Muscle of back (tissue), 13 donors: ENCODE measurements at places on chromosomes 2 and 18.
A peak's percentile ranks its signal among the peaks of the same experiment; 100 is the strongest.

GRCh38 chr2:24809316-24810007 lies 16.2 kb downstream of the CENPO start:
- no peak for DNase-seq

GRCh38 chr2:173720306-173720705 lies 244.9 kb downstream of the SP3 start:
- DNase-seq: peak; percentile 57

- DNase-seq: peak; percentile 52
Measured at GRCh38 chr18:44558767-44559166, 121.9 kb upstream of the SETBP1 start.

- DNase-seq: no peak
Measured at GRCh38 chr18:46705521-46705920, 48.5 kb upstream of the LOXHD1 start.

GRCh38 chr2:144328938-144329337 lies 191.0 kb downstream of the ZEB2 start:
- no peak for DNase-seq

- no peak for DNase-seq
Measured at GRCh38 chr2:175937216-175937615, 64.9 kb downstream of the LNPK start.

- no peak for DNase-seq
Measured at GRCh38 chr2:221255862-221256261, 316.2 kb downstream of the EPHA4 start.

DNA sequence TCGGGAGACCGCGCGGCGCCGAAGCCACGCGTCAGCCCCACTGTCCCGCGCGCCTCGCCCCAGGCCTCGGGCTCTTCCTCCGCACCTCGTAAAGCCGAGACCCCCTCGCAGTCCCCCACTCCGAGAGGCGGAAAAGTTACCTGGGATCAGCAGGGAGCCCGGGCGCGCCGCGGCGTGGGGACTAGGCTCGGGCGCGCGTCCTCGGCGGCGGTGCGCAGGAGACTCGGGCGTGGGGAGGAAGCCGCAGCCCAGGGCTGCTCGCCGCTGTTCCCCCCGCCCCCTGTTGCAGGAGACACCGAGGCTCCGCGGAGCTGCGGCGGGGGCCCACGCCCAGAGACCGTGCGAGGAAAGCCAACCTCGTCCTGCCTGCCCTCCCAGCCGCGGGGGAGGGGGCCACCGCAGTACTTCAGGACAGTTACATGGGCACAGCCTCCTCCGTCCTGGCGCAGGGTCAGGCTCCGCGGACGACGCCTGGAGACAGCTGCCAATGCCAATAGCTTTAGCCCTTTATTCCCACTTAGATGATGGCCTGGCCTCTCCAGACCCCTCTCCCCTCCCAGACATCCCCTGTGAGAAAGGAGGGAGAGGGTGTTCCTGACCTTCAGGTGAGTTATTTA lies at the start of gene EPB41L3:
Gene EPB41L3 (minus strand): TSS at position 225 of the 617 bp plus-strand sequence. CDS start 54,814 bp downstream, outside the sequence.
- DNase-seq: no peak

GRCh38 chr2:86251840-86252266 lies 52.6 kb downstream of the MRPL35 start:
- DNase-seq: no peak

DNA sequence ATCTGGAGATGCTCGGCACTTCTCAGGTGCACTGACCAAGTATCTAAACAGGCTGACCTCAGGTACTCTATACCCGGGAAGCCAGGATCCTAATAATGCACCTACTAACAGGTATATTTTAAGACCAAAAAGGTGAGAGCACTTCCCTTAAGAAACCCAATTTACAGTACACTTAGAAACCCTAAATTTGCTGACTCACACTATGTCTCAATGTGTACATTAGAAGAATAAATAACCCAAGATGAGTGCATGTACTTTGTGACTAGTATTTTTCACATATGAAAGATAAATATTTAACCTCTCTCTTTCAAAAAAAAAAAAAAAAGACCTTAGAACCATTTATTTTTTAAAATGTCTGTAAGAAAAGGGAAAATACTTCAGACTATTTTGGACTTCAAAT lies 118.8 kb downstream of the ZNF516 start:
- DNase-seq: no peak

GRCh38 chr2:58866040-58866439 lies 624.9 kb upstream of the FANCL start:
- DNase-seq: no peak

GRCh38 chr2:6896930-6897759 lies 19.6 kb downstream of the RSAD2 start:
- DNase-seq: peak; percentile 74

GRCh38 chr18:36377626-36378025 lies 80.1 kb downstream of the FHOD3 start:
- no peak for DNase-seq

- no peak for DNase-seq
Measured at GRCh38 chr2:48461721-48462120, 68.2 kb upstream of the STON1 start.

DNA sequence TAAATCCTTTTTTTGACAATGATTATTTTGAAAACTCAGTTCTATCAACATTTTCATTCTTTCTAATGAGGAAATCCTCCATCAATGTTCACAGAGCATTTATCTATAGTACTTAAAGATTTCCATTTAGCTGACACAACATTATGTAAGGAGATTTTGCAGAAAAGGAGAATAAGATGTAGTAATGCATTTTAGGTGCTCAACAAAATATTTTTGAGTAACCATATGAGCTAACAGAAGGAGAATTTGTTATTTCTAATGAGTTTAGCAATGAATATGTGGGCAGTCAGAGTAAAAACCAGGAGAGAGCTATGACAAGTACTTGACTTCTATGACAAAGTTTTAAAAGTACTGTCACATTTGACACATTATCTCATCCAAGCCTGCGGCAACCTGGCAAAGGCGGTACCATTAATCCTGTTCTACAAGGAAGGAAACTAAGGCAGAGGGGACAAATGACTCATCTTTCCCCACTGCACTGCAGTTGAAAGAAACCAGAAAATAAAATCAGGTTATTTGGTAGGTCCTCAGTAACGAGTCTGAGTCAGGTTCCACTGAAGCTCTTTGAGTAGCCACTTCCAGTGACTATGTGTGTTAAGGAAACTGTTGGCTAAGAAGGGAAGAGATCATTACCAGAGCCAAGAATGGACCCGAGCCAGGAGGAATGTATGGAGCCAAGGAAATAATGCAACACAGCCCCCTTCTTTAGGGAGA lies 134.1 kb upstream of the ITGB6 start:
- peak; percentile 83 for DNase-seq

- peak; percentile 16 for DNase-seq
Measured at GRCh38 chr2:200677721-200678532, 92.1 kb downstream of the AOX1 start.

DNA sequence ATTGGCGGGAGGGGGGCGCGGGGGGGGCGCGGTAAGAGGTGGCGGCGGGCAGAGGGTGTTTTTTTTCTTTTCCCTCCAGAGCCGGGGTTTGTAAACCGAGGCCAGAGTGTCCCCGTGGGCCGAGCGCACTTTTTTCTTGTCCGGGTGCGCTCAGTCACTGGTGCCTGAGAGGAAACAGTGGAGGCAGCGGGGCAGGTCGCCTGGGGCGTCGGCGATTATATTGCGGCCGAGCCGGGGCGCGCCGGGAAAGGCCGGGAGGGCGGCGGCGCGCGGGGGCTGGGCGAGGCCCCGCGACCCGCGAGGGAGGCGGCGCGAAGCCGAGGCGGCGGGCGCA lies 275 bp downstream of the HOXD8 start:
- no peak for DNase-seq

- no peak for DNase-seq
Measured at GRCh38 chr18:37261988-37262387, 303.6 kb downstream of the CELF4 start.

- no peak for DNase-seq
Measured at GRCh38 chr2:11292464-11293255, 51.8 kb downstream of the ROCK2 start.

- no peak for DNase-seq
Measured at GRCh38 chr18:74284980-74285355, 6.8 kb downstream of the CYB5A start.

DNA sequence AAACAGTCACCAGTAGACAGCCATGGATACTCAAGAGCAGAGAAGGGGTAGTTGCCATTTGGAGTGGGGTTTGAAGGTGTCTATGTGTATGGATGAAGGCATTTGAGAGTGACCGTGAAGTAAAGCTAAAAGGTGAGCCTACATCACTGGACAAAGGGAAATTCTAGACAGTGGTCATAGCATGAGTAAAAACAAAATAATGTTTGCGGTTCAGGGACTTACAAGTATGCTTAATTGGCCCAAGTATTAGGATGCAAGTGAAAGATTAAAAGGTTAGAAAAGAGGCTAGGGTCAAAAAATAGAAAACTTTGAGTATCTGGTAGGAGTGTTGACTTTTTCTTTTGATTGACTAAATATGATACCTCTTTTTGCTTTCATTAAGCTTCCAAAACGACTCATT lies 238.1 kb upstream of the SLC8A1 start:
- DNase-seq: no peak

- no peak for DNase-seq
Measured at GRCh38 chr2:227161947-227162346, 2.1 kb downstream of the COL4A4 start.

- no peak for DNase-seq
Measured at GRCh38 chr18:3293196-3293951, 31.4 kb downstream of the MYL12B start.

DNA sequence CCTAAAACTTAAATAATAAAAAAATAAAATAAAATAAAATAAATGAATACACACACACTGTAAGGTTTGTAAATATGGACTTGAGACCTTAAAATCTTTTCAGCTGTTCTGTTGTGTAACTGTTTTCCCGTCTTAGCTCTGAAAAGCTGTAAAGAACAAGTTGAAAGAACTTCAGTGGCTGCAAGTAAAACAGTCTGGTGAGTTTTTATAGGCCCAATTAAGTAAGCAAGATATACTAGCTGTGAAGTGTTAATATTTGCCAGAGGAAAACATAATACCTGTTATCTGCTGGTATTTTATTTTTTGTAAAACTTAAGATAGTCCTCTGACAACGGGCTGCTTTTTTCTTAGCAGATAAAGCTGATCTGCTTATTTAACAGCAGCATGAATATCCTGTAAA lies 176.9 kb upstream of the NRP2 start:
- no peak for DNase-seq

GRCh38 chr2:122034777-122035176 lies 279.3 kb downstream of the TSN start:
- DNase-seq: no peak

- DNase-seq: no peak
Measured at GRCh38 chr2:161170377-161170776, 10.1 kb downstream of the TANK start.

GRCh38 chr2:219109471-219109870 lies 48.8 kb upstream of the IHH start:
- no peak for DNase-seq

DNA sequence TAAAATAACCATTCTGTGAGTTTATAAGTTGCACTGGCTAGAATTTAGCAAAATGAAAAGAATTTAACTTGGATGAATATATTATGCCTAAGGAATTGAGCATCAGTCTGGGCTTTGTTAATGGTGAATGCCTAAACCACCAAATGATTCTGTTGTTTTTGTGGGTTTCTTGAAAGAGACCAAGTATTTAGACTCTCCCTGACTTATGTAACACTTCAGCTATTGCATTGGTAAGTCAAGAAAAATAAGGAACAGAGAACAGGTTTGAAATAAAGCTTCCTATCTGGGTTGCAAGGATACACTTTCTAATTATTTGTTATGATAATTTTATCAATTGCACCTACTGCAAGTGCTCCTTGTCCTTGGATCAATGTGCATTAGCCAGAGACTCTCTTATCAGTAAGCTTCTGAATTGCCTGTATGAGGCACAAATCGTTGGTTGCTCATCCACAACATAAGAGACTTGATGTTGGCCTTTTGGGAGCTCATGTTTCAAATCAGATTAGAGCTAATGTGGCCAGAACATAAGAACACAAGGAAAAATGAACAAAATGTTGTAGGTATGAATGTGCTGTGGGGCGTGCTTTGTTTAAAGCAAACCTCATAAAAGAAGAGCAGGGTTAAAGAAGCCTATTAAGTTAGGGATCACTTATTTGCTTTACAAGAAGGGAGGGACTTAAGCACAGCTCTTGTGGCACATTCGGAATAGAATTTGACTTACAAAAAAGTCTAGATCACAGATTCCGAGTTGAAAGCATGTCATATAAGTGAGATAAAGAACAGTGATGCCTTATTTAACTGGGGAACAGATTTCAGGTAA lies 37.2 kb downstream of the PRKCE start:
- DNase-seq: no peak

DNA sequence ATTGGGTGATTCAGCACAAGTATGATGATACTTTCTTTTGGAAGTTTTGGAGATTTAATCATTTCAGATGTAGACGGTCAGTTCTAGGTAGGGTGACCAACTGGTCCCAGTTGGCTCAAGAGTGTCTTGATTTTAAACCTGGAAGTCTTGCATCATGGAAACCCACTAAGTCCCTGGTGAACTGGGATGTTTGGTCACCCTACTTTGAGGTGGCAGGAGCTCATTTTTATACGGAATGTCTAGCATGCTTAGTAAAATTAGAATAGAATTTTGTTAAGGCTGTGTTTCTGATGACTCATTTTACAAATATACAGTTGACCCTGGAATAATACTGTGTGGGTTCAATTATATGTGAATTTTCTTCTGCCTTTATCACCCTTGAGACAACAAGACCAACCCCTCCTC lies 61.5 kb upstream of the DOCK10 start:
- DNase-seq: no peak

DNA sequence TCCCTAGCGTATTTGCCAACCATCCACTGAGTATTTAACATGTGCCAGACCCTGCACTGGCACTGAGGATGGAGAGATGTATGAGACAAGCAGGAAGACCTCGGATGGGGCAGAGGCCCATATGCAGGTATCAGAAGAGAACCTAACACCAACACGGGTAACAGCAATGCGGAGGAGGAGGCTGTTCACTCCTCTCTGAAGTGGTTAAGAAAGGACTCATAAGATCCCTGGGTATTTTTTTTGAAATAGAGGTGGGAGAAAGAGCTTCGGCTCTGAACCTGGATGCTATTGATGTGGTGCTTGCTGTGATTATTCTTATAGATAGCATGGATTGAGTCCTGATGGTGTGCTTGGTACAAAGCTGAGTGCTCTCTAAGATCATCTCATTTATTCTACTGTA lies 418.3 kb downstream of the LPIN1 start:
- no peak for DNase-seq

DNA sequence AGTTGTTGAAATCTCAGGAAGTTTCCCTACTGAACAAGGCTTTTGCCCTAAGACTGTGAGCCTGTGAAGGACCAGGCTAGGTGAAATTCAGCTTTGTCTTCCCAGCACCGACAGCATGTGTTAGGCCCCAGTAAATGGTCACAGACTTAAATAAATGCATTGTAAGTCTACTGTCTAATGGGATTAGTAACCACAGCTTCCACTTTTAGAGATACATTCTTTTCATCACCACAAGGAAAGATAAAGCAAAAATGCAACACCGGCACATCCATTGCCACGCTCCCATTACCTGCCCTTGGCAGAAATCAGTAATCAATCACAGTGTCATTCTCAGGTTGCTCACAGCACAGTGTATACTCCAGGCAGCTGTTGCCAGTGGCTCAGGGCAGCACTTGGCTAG lies 59.3 kb downstream of the CRACDL start:
- DNase-seq: no peak

- DNase-seq: no peak
Measured at GRCh38 chr18:74497778-74498177, 1.6 kb downstream of the CNDP2 start.

GRCh38 chr2:135227386-135227785 lies 175.3 kb downstream of the RAB3GAP1 start:
- no peak for DNase-seq
